Cardiac fibroblast (primary cell): ENCODE measurements at places on chromosomes 1 and 21.

DNA sequence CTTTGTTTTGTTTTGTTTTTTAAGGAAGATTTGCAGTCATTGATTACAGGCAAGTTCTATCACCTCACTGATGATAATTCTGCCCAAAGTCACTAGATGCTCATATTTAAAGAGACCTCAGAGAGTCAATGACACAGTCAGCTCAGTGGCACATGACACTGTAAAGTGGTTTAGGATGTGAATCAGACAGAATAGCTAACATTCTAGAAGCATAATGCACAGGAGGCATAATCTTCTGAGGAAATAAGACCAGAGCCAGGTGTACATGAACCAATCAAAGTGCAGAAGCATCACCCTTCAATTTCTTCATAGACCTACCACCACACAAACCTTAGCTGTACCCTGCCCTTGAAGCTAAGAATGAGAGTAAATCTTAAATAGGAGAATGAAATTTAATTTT, 268.5 kb downstream of the BRINP2 start:
- no peak for DNase-seq

GRCh38 chr1:121483961-121484424, 299.2 kb downstream of the SRGAP2C start:
- DNase-seq = peak; percentile 81

DNA sequence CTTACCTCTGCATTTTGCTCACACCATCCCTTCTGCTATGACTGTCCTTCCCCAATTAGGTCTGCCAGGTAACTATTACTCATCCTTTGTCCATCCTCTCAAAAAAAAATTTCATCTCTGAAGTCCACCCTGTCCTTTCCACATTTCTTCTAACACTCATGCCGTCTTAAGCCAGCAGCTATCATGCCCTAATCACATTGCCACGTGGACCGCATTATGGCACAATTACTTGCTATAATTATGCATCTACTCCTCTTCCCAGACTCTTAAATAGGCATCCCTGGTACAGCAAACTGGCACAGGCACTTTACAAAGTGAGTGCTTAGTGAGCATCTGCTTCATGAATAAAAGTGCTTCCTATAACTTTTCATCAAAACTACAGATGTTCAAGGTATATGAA, 295.4 kb upstream of the ESRRG start:
- no peak for DNase-seq

GRCh38 chr1:18644973-18645746, 14.5 kb downstream of the PAX7 start:
- DNase-seq = no peak

DNA sequence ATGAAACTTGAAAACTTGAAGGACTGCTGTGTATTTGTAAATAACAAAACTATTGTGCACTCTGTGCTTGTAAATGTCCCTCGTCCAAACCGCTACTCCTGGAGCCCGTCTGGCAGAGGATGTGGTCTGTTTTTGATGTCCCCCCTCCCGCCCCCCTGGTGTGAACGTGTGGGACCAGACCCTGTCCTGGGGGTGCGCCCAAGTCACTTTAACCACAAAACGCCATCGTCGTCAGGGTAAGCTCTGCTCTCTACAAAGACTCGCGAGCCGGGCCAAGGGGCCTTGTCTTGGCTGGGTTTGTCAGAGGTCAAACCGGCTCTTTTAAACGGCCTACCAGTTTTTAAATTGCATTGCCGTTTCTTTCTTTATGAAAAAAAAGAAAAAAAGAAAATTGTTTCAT, 87.4 kb upstream of the TMEM51 start:
- no peak for DNase-seq

GRCh38 chr1:186802388-186802787, 26.4 kb upstream of the PLA2G4A start:
- peak; percentile 42 for DNase-seq

- DNase-seq = no peak
These were observed 59.6 kb downstream of the SIK1 start for GRCh38 chr21:43367296-43367695.

DNA sequence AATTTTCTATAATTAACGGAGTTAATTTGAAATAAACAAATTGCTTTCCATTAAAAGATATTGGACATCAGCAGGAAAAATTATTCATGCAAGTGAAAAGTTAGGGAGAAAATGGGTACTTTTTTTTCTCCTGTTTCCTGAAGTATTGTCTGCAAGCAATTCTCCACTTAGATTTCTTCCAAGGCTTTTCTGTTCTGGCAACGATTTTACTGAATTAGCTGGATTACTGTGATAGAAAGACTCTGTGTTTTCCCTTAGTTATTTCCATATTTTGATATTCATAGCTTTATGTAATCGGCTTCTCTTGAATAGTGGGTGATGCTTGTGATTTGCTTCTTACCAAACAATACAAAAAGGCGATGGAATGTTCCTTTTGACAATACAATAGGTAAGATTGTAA, 1333.9 kb downstream of the AMY1C start:
- no peak for DNase-seq

DNA sequence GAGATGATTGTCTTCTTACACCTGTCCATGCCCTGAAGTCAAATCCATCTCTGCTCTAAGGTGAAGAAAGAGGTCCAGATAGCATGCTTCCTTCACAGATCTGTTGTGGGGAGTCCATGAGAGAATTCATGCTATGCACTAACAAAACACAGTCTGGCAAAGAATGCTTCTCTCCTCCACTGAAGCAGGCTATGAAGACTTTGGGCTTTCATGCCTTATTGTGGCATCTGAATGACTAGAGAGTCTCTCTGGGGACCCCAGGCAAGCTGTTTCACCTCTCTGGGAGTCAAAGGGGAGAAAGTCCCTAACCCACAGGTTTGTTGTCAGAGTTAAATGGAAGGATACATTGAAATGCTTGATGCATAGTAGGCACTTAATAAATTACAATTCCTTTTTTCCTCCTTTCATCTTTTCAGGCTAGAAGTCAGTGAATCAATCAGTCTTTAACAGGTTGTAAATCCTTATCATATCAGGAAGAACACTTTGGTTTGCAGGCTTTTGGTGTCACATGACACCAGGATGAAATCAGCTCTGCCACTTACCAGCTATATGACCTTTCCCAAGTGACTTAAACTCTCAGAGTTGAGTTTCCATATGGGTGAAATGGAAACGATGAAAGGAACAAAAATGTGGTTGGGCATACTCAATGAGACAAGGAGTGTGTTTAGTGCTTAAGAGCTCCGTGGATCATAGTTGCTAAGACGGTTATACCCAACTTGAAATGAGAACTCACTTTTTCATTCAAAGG, 200.1 kb upstream of the DAB1 start:
- DNase-seq = no peak

DNA sequence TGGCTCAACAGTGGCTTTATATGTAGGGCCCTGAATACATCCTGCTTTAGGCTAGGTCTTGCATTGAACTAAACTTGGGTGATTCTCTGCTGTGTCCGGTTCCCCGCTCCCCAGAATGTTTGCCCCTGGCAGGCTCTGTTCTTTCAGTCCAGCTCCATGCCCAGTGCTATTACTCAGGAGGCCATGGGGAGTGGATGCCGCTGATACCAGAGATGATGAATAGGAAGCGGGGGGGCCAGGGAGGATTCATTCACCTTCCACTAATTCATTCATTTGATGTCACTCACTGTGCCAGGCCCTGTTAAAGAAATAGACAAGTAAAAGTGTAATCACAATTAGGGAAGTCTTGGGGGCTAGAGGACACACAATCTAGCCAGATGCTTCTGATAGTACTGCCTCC, 83.8 kb downstream of the TMEM53 start:
- no peak for DNase-seq

GRCh38 chr1:33399375-33399774, 31.5 kb downstream of the PHC2 start:
- peak; percentile 19 for DNase-seq

- no peak for DNase-seq
These were observed 24.4 kb downstream of the ALG14 start for GRCh38 chr1:95048317-95048716.

DNA sequence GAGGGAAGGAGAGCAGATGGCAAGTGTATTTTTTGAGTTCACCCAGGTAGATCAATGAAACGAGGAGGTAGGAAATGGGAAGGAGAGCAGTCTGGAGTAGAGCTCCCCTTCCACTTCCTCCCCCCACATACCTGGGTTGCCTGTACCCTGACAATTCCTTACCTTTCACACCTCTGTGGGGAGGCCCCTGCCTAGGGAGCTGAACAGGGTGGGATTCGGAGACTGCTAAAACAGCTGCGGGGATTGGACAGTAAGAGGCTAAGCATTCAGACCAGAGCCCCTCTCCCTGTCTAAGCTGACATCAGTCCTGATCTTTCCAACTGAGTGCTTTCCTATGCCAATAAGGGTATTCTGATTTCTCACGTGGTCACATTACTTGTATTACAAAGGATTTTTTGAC, 14.5 kb downstream of the RCSD1 start:
- no peak for DNase-seq

DNA sequence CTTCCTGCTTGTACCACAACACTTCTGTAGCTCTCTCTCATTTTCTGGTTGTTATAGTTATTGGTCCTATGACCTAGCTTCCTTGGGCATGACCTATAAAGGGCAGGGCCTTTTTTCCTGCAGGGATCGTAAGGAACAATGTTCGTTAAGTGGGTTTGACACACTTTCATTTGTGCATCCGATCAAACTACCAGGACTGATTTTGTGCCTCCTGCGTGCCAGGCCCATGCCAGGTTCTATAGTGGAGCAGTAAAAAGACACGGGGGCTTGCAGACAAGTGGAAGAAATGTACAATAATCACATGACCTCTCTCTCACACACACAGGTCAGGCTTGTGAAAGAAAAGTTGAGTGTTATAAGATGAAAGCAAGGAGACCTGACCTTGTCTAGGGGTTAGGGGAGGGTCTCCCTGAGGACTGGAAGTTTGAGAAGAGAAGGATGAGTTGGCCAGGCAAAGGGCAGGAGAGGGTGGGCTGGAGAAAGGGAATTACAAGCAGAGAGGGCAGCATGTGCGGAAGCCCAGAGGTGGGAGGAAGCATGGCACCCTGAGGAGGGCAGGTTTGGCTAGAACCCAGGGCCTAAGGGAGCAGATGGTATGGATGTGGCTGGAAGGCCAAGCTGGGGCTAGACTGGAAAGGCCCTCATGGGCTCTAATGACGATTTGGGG, 145.4 kb downstream of the GRIK3 start:
- no peak for DNase-seq

- DNase-seq = no peak
These were observed 82.3 kb downstream of the PGM1 start for GRCh38 chr1:63675420-63675931.

DNA sequence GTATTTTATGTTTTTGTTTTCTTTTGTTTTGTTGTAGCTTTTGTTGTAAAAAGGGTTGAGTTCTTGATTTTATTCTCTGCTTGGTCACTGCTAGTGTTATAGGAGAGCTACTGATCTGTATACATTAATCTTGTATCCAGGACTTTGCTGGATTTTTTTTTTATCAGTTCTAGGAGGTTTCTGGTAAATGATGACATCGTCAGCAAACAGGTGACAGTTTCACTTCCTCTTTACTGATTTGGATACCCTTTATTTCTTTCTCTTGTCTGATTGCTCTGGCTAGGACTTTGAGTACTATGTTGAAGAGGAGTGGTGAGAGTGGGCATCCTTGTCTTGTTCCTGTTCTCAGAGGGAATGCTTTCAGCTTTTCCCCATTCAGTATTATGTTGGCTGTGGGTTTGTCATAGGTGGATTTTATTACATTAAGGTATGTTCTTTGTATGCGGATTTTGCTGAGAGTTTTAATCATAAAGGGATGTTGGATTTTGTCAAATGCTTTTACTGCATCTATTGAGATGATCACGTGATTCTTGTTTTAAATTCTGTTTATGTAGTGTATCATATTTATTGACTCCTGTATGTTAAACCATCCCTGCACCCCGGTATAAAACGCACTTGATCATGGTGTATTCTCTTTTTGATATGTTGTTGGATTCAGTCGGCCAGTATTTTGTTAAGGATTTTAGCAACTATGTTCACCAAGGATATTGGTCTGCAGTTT, 905.7 kb downstream of the LTN1 start:
- DNase-seq = no peak

GRCh38 chr1:196467230-196467925, 140.9 kb downstream of the KCNT2 start:
- DNase-seq = no peak

DNA sequence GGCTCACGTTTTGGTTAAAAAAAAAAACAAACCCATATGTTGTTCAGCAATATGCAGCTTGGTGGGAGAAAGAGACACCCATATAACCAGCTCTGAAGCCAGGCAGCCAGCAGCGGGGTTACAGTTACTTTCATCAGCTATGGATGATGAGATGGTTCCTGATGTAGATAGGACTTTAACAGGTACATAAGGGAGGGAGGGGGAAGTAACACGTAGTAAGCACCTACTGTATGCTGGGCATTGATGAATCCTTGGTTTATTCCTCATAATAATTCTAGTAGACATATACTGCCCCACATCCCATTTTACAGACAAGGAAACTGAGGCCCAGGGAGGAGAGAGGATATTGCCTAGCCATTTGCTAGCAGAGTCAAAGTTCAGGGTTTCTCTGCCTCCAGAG, 2.0 kb downstream of the SLC1A7 start:
- DNase-seq = no peak

DNA sequence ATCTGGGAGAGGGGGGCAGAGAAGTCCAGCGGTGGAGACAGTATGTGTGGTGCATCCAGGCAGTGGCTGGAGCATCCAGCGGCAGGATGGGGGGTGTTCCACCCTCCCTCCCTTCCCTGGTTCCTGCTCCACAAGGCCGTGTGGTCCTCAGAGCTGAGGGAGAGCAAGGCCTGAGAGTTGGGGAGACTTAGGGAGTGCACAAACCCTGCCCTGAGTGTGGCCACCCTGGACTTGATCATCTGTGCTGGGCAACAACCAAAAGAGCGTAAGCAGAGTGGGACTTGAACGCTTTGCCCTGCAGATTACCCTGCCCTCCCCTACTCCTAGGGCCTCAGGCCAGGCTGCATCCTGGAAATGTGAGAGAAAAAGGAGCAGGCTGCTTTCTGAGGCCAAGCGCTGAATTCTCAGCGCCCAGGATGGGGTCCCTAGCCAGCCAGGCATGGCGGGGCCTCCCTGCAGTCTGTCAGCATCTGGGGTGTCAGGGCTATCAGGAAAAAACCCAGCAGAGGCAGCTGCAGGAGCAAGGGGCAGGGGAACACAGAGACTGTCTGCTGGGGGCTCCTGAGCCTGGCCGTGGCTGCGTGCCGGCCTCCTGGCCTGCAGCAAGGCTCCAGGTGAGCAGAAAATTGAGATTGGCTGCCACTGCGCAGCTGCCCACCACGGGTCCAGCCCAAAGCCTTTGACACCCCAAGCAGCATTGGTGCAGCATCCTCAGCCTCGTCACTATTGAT, 266.2 kb downstream of the NPHP4 start:
- DNase-seq = no peak
